ENCODE measurements at places on chromosomes 12 and 14.
A peak's percentile ranks its signal among the peaks of the same experiment; 100 is the strongest.

GRCh38 chr14:93105362-93105761 is 10.4 kb downstream of the ITPK1 start:
- no peak for DNase-seq

- DNase-seq: no peak
Measured at GRCh38 chr14:79564371-79564770, 646.9 kb downstream of the DIO2 start.

GRCh38 chr12:31897781-31898503 is 61.3 kb upstream of the RESF1 start:
- no peak for DNase-seq

- DNase-seq: no peak
Measured at GRCh38 chr12:80702889-80703805, 4.3 kb upstream of the MYF6 start.

DNA sequence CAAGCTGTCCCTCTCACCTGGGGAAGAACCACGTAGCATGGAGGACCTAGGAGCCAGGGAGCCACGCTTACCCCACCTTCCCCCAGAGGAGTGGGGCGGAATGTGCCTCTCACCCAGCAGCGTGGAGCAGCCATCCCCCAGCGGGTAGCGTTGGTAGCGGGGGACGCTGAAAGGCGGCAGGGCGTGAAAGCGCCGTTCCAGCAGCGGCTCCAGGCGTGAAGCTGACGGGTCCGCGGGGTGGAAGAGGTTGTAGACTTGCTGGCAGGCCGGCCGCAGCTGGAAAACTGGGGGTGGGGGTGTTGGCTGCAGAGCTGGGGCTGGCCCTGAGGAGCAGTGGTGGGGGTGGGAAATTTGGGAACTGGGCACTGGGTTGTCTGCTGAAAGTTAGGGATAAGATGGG is 11.9 kb downstream of the ARL6IP4 start:
- DNase-seq: no peak

GRCh38 chr12:76226956-76227355 is 121.3 kb downstream of the BBS10 start:
- no peak for DNase-seq

GRCh38 chr12:138898-139534 is 72.4 kb downstream of the IQSEC3 start:
- peak; percentile 48 for DNase-seq

DNA sequence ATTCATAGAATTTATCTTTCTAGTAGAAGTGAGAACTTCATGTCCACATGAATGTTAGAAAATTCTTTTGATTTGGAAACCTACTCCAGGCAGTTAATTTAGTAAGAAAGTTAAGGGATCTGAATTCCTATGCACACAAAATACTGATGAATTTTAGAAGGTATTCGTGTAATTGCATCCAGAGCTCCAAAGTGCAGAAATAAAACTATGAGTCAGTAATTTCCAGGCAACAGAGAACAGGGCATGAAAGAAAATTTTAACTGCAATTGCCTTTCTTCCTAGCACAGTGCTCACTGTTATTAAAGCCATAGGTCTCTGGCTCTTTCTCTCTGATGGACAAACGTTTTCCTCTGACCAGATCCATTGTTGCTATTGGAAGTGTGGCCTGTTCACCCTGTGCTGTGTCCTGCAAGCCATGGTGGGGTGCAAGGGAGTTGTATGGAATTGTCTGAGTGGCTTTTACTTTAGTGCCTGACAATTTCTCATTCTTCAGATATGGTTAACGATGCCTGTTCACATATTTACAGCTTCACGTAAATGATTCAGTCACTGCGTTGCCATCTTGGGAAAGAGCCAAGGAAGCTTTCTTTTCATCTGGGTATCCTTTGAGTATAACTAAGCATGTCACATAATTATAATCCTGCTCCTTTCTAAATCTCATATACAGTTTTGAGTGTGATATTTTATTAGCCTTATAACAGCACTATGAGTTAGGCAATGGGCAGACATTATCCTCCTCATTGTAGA is 145.1 kb downstream of the ACSS3 start:
- no peak for DNase-seq

- no peak for DNase-seq
Measured at GRCh38 chr14:80350707-80351106, 139.4 kb upstream of the DIO2 start.

GRCh38 chr12:18805516-18806248 is 67.8 kb downstream of the CAPZA3 start:
- DNase-seq: no peak

DNA sequence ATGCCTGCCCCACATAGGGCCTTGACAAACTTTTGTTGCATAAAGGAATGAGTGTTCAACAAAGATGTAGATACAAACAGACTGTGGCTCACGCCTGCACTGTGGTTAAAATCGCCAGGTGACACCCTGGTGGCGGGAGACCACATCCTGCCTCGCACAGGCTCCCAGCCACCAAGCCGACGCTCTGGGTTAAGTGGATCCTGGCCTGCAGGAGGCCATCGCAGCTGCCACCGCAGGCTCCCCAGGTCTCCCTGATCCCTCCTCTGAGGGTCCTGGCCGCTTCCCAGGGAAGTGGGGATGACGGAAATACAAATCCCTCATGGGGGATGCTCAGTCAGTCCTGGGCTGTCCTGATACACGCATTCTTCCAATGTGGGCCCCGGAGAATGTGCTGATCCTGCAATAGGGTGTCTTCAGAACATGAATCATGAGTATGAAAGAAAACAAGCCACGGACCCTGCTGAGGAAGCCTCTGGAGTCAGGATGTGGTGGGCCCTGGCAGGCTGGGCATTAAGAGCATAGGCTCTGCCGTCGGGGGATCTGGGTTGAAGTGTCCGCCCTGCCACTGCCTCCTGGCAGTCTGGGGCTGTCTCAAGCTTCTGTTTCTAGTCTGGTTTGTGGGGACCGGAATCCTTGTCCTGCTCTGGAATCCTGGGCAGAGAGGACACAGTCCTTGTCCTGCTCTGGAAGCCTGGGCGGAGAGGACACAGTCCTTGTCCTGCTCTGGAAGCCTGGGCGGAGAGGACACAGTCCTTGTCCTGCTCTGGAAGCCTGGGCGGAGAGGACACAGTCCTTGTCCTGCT is 53.5 kb upstream of the BEGAIN start:
- DNase-seq: peak; percentile 90

DNA sequence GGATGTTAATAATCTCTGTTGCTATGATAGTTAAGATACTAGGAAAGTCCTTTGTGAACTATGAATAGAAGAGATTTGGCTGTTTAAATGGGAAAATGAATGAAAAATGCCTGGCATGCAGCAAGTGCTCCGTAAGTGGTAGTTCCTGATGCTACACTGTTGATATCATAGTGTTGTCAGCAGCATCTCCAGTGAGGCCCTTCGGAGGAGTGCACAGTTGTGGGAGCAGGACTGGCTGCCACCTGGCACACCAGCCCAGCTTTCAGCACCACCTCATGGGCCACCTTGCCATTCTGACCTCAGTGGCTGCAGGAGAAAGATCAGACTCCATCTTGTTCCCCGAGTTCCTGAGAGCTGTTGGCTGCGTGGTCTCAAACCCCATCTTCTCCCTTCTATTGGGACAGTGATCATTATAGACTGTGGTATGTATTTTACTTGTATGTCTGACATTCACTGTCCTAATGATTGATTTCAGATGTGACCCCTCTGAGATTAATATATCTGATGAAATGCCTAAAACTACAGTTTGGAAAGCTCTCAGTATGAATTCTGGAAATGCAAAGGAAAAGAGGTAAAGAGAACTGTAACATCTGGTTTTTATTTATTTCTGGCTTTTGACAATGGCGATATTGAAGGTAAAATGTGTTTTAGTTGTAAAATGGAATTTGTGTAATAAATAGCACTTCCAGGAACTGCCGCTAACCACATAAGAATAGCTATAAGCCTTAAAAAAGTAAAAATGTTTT is 80.9 kb downstream of the SLC4A8 start:
- no peak for DNase-seq

DNA sequence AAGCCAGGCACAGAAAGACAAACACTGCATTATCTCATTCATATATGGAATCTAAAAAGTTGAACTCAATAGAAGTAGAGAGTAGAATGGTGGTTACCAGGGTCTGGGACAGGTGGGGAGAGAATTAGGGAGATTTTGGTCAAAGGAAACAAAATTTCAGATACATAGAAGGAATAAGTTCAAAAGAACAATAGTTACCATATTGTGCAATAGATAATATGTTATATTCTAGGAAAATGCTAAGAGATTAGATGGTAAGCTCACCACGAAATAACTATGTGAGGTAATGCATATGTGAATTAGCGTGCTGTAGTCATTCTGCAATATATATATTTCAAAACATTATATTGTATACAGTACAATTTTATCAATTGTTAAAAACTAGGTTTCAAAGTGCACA is 442.5 kb downstream of the KCNH5 start:
- no peak for DNase-seq

GRCh38 chr12:69834147-69834546 is 9.1 kb downstream of the MYRFL start:
- DNase-seq: no peak
